ENCODE measurements at places on chromosomes 13 and 19.

DNA sequence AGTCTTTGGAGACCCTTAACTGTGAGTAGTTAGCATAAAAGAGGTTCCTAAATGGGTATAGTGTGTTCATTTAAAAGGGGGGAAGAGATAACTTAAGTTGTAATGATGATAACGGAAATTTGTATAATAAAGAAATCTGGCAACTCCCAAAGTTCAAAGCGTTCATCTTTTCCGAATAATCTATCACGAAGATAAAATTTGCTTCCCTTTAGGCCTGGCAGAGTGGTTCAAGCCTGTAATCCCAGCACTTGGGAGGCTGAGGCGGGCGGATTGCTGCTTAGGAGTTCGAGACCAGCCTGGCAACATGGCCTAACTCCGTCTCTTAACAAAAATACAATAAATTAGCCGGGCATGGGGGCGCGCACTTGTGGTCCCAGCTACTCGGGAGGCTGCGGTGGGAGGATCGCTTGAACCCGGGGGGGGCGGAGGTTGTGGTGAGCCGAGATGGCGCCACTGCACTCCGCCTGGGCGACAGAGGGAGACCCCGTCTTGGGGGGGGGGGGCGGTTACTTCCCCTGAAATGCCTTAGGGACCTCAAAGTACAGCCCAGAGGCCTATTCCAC, 934 bp downstream of the N4BP2L2 start:
- DNase-seq = no peak

- no peak for DNase-seq
These were observed 11.1 kb downstream of the PEX11G start for GRCh38 chr19:7477758-7478157.

GRCh38 chr19:54482889-54483288, 9.8 kb upstream of the CDC42EP5 start:
- no peak for DNase-seq

- DNase-seq = no peak
These were observed 95.7 kb downstream of the KCTD12 start for GRCh38 chr13:76790526-76790925.
